NCI-H1436 treated with DMSO at 0.1 percent for 48 hours (cell line): ENCODE measurements at places on chromosomes 7 and 10.

- DNase-seq, result no peak
Measured at GRCh38 chr10:110747609-110748464, 103.7 kb downstream of the RBM20 start.

GRCh38 chr7:20283385-20283784, 47.3 kb upstream of the ITGB8 start:
- DNase-seq, result no peak

- DNase-seq, result no peak
Measured at GRCh38 chr7:95716357-95717122, 55.8 kb upstream of the DYNC1I1 start.

DNA sequence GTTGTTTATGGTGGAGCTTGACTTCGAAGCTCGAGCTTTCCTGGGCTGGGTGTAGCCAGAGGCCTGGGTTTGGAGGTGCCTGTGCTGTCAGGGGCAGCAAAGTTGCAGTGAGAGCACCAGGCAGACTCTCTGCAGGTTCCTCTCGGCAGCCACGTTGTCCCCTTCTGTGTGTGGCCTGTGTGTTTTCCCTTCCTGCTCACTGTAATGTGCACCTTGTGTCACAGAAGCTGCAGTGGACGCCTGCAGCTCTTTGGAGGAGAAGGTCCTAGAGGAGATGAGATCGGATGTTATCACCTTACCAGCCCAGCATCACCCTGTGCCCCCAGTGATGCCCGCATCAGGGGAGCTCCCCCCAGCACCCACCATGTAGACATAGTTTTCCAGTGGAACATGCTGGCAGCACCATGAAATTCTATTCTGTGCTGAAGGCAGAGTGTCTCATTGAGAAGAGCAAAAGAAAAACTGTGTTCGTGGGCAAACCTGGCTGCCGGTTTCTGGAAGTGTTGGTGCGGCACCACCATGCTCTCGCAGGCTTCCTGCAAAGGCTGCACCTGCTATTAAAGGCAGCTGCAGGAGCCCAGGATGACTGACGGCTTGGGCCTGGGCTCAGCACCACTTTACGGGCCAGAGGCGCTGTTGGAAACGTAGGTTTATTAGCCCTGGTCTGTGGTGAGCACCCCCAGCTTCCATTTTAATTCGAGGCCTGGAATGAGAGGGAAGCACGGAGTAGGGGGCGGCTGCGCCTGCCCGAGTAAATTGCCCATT, 609.8 kb upstream of the FOXK1 start:
- no peak for DNase-seq

DNA sequence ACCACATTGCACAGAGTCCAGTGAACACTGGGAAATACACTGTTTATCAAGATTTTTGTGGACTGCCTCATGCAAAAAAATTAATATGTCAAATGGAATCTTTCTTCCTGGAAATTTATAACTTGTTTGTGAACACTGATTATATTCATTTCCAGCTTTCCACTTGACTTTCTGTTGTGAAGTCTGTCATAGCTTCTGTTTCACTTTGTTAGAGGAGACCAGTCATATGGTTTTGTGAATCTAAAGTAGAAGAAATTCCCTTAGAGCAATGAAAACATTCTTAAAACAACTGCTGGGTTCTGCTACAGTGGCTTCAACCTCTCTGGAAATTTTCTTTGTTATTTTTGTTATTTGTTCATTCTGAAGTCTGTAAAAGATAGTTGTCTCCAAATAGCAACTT, 349.5 kb upstream of the NFE2L3 start:
- DNase-seq, result no peak

DNA sequence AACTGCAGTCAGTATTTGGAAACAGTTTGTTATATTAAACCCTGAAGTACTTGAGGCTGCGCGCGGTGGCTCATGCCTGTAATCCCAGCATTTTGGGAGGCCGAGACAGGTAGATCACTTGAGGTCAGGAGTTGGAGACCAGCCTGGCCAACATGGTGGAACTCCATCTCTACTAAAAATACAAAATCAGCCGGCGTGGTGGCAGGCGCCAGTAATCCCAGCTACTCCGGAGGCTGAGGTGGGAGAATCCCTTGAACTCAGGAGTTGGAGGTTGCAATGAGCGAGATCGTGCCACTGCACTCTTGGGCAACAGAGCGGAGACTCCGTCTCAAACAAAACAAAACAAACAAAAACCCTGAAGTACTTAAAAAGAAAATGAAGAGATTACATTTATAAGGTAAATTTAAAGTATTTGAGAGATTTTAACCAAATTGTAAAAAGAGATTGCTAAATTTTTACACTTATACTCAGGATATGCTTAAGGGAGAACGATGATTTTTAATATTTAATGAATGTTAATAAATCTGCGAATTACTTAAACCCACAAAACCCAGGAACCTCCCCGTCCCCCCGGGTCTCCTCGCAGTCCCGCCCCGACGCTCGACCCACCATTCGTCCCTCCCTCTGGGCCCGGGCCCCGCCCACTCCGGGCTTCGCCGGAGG, 425 bp upstream of the MTG1 start:
- no peak for DNase-seq

- DNase-seq, result no peak
Measured at GRCh38 chr10:120105001-120105400, 212.5 kb downstream of the SEC23IP start.

GRCh38 chr7:28065721-28066285, 114.8 kb downstream of the JAZF1 start:
- DNase-seq, result no peak

- DNase-seq, result no peak
Measured at GRCh38 chr7:45581271-45581780, 7.2 kb downstream of the ADCY1 start.

DNA sequence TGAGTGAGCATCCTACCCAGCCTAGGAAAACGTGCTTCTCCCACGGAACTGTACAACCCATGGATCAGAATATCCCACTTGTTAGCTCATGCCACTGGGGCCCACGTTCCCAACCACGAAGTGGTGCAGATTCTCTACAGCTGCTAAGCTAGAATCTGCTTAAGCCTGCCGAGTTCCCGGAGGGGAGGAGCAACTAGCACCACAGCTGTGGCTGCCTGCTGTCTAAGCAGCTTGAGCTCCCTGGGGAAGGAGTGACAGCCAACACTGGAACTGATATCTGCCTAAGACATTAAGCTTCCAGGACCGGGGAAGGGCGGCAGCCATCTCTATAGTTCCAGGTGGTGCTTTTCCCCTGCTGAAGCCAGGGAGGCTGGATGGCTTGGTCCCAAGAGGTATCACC, 334.7 kb upstream of the CHRM2 start:
- no peak for DNase-seq

GRCh38 chr10:94409021-94409657, 6.8 kb downstream of the TBC1D12 start:
- no peak for DNase-seq

- DNase-seq, result no peak
Measured at GRCh38 chr10:112269266-112269665, 13.9 kb upstream of the TECTB start.

DNA sequence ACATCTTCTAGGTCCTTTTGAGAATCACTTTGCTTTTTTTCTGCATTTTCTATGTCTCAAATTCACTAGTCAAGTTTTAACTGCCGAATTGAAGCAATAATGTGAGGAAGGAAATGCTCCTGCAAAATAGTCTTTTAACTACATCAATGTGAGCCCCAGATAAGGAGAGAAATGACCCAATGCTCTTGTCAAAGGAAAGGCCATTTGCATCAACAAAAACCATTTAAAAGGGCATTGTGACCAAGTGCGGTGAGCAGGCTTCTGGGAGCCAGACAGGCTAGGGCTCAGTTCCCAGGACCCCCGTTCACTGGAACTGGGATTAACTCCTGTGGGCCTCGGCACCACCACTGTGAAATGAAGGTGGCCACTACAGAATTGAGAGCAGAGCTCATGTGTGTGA, 127.9 kb upstream of the EEPD1 start:
- no peak for DNase-seq

DNA sequence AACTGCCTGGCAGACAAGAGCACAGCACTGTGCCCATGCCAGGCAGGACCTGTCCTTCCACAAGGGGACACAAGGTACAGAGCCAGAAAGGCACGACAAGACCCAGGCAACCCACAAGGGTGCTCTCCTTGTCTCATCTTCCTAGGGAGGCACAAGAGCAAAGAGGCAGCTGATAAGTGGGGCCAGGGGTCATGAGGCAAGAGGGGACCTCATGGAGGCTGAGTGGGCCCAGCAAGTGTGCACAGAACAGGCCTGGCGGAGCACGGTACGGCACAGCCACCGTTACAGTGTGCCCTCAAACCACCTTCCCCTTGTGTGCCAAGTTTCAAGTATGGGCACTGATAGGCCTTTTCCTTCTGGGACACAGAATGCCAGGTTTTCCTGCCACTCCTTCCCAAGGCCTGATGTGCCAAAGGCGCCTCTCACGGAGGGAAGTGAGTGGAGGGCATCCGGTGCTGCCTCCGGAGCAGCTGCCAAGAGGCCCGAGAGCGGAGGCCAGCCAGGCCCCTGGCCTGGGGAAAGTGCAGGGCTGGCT, 75.6 kb downstream of the FAM53B start:
- no peak for DNase-seq

- no peak for DNase-seq
Measured at GRCh38 chr10:96814264-96814663, 17.8 kb upstream of the LCOR start.

DNA sequence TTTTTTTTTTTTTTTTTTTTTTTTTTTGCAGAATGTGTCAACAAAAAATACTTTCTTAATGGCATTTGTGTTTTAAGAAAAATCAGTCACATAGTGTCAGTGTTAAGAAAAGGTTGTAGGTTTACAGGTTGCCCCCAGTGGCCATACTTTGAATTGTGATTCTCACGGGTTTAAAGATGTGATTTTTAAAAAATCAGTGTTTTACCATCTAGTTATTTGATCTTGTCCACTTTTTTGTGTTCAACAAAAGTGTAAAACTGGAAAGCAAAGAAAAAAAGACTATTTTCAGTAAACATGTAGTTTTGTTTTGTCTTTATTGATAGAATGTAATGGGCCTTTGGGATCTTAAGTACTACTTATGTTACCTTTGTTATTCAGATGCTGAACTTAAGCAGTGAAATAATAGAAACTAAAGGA, 25.7 kb downstream of the SUV39H2 start:
- DNase-seq, result no peak

DNA sequence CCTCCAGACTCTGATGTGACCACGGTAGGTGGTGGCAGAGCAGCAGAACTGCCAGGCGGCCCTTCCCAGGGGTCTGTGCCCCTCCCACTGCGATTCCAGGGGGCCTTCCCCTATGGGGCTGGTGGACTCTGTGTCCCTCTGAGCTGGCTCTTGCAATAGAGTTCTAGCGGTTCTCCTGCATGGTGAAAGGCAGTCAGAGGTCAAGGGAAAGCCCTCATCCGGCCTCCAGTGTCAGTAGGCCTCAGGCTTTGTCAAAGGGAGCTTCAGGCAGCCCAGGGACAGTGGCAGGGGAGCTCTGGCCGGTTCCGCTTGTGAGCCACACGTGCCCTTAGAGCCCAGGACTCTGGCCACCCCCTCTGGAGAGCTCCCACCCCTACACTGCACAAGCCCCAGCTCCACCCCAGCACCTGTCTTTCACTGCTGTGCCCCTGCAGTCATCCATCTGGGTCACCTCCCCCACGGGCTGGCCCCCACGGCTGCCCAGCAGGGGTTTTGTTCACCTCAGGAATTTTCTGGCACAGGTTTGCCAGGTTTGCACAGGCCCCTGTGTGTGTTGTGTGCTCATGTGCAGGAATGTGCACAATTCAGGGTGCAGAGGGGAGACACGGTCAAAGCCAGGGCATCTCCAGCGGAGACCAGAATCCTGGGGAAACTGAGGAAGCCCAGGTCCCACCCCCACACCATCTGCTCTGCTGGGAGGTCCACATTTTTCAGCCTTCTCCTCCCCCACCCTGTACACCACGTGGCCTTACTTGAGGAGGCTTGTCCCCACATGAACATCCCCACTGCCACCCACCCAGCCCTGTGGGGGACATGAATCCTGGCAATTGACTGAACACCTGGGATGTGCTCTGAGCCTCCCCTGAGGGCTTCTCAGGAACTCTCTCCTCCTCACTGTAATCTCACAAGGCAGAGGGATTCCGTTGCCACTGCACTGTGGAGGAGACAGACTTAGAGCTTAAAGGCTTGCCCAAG, 23.8 kb downstream of the C10orf105 start:
- DNase-seq, result no peak

- no peak for DNase-seq
Measured at GRCh38 chr7:38561166-38561565, 70.0 kb downstream of the AMPH start.

DNA sequence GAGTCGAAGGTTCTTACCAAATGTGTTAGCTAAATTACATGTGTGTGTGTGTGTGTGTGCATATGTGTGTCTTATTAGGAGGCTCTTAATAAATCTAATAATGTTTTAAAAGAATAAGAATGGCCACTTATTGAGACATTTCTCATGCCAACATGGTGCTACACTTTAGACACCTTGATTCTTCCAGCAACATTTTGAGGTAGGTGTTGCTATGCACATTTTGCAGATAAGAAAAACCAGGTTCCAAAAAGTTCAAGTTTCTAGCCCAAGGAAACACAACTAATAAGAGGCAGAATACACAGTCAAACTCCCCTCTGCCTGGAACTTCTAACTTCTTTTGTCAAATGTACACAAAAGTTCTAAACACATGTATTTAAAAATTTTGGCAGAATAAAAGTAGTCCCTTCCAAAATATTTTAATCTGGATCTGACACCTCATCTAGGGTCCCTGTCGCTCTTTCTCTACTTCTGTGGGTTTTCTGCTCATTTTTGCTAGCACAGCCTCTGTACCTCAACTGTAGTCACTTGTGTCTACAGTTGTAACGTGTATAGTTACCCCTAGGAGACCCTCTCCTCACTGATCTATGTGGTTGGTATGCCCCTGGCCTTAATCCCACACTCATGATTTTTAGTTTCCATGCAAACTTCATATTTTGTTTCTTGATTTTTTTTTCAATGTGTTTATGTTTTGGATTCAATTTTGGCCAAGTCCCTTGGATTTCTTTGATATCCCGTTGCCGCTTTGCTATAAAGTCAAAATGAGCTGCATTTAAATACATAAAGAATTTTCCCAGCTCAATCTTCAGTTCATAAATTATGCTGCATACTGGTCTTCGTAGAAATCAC, 4.3 kb downstream of the ANKRD1 start:
- DNase-seq, result no peak

DNA sequence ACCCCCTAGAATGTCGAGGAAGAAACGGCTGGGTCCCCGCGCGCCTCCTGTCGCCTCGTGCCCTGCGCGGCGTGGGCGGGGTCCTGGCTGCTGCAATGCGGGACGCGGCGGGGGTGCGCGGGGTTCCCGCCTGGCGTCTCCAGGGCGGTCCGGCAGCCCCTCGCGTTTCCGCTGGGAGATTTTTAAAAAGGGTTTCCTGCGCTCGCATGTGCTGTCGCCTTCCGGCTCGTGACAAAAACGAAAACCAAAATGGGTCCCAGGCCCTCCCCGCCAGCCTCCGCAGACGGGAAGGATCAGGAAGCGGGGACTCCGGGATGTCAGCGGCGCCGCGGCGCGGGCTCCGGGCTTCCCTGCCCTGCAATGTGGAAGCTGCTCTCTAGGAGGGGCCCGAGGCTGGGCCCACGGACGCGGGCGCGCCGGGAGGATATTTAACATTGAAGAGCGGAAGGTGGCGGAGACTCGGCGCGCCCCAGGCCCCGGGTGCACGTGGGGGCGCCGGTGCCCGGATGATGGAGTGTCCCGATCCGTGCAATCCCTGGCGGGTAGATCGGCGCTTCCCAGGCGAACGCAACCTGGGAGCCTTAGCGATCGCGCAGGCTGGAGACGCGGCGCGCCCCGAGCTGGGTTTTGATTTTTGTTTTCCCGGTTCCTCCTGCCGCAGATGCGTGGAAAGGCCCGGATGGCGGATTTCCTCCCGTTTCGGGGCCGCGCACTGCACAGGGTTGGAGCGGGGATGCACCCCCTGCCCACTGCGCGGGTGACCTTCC, 1.0 kb downstream of the PFKP start:
- no peak for DNase-seq

GRCh38 chr7:95595746-95596197, 544 bp downstream of the PDK4 start:
- DNase-seq, result no peak
